GM04503 (cell line): ENCODE measurements at places on chromosomes 12 and 14.

- DNase-seq: no peak
Observed at GRCh38 chr12:94795044-94795443, 144.7 kb upstream of the TMCC3 start.

- DNase-seq: no peak
Observed at GRCh38 chr12:116616536-116617248, 57.5 kb downstream of the MAP1LC3B2 start.

- DNase-seq: no peak
Observed at GRCh38 chr14:91573528-91573893, 63.4 kb upstream of the PPP4R3A start.

GRCh38 chr12:124233846-124234640 lies 60.9 kb upstream of the RFLNA start:
- DNase-seq: no peak

- DNase-seq: no peak
Observed at GRCh38 chr14:37241198-37241597, 43.5 kb downstream of the MIPOL1 start.

- DNase-seq: no peak
Observed at GRCh38 chr14:63902375-63902976, 49.7 kb downstream of the SYNE2 start.

- DNase-seq: no peak
Observed at GRCh38 chr14:93396456-93396855, 34.3 kb upstream of the UNC79 start.

DNA sequence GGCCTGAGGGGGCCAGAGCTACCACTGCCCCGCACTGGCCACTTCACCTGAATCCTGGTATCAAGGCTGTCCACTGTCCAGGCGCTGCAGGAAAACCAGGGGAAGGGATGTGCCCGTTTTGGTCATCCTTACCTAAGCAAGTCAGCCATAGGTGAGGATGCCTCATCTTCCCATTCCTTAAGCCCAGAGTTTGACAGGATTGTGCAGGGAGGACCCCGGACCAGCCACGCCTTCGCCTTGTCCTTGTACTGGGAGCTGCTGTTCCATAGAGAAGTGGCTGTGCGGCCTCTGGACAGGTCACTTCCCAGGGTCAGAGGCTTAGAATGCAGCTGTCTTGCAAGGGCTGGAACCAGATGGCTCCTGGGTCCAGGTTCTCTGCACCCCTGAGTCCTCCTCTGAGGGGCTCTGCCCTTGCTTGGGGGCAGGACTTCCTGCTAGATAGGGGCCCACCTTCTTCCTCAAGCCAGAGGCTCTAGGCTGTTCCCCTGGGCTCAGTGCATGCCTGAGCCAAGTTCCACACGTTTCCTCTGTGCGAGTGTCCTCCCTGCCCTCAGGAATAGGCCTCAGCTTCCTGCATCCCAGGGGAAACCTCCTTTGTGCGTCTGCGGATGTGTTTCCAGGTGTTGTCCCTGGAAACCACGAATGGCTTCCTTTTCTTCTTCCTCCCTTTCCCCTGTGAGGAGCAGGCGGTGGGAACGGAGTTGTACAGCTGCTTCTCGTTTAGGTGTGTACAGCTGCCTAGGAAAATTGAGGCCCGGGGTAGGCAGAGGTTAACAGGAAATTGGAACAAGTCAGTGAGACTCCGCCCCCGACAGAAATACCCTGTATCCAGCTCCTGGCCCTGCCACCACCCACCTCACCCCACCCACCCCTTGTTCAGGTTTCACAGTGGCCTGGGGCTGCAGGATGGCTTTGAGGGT lies 54.3 kb upstream of the RIN3 start:
- DNase-seq: no peak

DNA sequence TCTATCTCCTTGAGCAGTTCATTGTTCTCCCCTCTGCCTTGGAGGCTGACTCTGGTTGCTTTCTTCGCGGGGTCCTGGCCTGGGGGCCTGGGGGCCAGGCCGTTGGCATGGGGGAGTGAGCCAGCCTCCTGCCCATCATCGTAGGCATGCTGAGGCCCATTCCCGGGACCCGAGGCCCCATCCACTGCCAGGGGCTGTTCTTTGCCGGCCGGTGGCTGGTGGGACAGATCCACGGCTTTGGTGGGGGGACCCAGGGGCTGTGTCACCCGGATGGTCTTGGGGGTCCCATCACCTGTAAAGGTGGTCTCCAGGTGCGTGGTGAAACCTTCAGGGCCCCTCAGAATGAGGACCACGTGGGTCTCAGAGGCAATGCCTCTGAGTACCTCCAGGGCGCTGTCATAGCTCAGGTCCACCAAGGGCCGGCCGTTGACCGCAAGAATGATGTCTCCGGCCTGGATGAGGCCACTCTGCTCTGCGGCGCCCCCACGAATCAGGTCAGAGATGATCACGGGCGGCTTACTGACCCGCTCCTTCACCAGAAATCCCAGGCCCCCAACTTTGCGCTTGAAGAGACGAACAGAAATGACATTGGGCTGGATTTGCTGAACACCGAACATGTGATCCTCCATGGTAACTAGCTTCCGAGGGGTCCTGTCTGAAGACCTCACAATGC lies 30.8 kb downstream of the NOS1 start:
- DNase-seq: no peak

DNA sequence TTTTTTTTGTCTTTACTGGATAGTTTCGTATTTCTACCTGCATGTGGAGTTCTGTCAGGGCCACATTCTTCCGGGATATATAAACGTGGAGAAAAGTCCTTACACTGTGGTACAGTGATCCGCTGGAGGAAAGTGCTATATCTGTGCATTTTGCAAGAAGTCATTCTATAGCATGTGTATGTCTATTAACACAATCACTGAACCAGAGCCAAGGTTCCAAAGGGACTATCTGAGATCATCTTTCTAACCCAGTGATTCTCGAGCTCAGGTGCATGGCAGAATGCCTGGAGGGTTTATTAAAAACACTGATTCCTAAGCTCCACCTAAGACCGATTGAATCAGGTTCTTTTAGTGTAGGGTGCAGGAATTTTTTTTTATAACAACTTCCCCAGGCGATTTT lies 354.0 kb downstream of the NRXN3 start:
- DNase-seq: no peak

DNA sequence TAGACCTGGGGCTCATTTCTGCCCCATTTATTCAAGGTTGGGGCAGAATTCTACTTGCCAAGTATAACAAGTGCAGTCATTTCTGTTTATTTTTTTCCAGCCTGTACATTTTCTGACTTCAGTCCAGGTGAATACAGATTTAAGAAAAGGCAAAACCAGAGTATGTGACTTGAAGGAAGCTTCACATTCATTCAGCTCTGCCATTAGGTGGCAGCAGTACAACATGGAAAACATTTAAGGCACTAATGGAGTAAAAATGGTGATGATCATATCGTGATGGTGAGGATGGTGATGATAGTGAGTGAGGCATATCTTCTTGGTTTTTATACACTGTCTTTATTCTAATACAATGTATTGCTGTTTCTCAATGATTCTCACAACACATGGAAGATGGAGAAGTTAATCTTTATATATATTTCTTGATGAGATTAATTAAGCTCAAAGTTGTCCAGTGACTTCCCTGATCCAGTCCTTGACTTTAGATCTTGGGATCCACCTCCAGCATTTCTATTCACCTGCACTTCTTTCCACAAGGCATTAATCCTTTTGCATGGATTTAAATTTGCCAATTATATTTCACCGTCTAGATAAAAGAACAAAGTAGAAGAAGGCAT lies 176.7 kb upstream of the SEL1L start:
- no peak for DNase-seq

DNA sequence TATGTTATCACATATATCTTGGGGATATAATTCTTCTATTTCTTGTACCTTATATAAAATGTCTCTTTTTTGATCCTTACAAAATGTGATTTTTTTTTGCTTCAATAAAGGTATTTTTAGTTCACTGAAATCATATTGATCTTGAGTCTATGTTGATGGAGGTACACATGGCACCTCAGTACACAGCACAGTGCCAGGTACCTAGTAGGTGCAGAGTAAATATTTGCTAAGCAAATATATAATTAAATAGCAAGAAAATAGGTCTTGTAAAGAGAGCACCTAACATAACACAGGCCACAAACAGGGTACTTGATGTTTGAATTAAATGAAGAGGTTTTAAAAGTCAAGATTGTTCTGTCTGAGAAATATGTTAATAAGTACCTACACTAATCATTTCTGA lies 69.7 kb downstream of the CIT start:
- DNase-seq: no peak

- DNase-seq: no peak
Observed at GRCh38 chr12:117674313-117674712, 294.5 kb downstream of the KSR2 start.

GRCh38 chr14:77187649-77188012 lies 6.0 kb downstream of the TMEM63C start:
- DNase-seq: no peak

DNA sequence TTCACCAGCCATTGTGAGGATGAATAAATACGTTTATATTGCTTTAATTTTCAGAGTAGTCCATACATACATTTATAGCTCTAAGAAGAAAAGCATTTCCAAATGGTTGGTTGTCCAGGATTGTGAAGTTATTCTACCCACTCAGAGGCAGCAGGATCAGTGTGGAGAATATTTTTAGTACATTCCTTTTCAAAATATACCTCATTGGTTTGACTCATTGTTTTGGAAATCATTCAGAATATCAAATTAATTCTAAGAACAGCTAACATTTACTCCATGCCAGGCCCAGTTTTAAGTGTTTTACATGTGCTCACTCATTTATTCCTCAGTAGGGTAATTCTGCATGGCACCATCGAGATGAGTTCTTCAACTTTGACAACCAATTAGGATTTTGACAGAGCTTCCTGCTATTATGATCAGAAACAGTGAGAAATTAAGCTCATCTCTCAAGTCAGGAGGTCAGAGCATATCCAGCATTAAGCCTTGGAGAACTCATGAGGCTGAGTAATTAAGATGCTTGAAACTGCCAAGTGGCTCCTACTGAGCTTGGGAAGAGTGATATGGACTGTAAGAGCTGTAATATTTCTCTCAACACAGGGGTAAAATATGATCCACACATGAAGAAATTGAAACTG lies 153.3 kb upstream of the CLEC14A start:
- DNase-seq: no peak

DNA sequence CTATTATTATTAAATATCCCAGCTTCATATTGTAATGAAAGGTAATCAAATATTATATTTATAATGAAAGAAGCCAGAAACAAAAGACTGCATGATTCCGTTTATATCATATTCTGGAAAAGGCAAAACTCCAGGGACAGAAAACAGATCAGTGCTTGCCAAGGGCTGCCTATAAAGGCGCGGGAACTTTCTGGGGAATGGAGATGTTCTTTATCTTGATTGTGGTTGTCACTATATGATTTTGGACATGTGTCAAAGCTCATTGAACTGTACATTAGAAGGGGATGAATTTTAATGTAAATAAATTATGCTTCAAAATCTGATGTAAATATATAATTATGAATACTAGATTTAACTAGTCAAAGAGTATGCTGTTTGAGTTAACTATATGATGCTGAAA lies 115.4 kb upstream of the KRAS start:
- no peak for DNase-seq
